ENCODE measurements at places on chromosomes 16 and 17.

DNA sequence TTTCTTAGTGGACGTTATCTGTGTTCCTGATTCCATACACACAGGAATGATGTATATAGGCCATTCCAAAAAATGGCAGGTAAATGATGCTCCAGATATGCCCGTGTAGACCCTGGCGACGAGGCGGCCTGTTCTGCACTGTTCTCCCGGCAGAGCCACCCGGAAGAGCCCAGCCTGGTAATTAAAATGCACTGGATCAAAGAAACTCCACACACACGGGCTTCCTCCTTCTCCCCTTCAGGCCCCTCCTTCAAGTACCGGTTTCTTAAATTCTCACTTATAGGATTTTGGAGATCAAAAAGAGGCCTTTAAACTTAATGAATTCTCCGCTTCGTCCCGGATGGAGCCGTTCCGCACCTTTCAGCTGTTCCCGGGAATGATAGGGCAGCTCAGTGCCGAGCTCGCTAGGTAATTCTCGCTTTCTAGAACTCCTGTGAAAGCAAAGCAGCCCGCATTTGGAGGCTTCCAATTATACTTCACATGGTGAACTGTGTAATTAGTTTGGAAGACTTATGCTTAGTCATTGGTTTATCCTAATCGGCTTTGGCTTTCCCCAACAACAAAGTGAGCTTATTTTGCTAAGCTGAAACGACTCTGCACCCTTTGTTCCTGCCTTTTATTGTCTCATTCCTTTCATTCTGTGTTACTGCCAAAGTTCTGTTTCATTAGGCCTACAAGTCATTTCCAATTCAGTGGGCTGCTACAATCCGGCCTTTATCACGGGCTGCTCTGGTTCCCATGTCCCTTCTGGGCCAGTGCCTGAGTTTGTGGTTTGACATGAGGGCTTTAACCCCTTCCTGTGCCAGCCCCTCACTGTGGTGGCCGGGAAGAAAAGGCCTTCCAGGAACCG, 150.0 kb downstream of the MSI2 start:
- DNase-seq, result no peak

DNA sequence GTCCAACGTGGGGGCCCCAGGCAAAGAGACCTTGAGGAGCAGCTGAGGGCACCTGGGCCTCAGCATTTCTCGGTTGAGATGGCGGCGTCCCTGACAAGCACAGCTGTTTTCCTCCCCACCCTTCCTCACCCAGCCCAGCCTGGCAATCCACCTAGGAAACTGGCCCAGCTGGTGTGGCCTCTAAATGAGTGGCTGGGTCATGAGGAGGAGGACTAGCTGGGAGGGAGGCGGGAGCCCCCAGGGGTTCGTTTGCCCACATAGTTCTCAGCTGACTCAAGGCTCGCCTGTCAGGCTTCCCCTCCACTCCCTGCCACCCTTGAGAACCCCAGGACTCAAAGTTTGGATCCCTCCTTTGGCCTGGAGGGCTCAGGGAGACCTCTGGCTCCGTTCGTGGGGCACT, 5.9 kb downstream of the RNF222 start:
- DNase-seq, result peak; percentile 75

GRCh38 chr17:38403491-38403890, 24.8 kb upstream of the ARHGAP23 start:
- peak; percentile 82 for DNase-seq

- no peak for DNase-seq
Measured at GRCh38 chr16:4433914-4434787, 8.5 kb downstream of the DNAJA3 start.

- peak; percentile 54 for DNase-seq
Measured at GRCh38 chr17:42221886-42222745, 27.8 kb upstream of the GHDC start.

GRCh38 chr17:42408061-42408460, 15.0 kb downstream of the CAVIN1 start:
- peak; percentile 53 for DNase-seq

DNA sequence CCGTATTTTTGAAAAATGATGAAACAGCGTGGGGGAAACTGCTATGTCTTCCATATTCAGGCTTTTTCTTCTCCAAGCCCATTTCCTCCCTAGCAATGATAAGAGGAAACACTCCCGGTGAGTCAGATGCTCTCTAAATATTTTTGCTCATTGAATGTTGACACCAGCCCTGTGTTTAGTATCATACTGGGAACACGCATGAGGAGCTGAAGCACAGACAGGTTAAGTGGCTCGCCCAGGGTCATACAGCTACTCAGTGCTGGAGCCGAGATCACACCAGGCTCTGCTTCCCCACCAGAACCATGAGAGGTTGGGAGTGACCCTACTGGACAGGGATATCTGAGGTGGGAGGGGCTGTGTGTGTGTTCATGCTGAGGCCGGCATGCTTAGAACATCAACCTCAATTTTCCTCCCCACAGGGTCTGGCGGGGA, 37.8 kb upstream of the ADGRG1 start:
- DNase-seq, result peak; percentile 41

GRCh38 chr17:67212714-67213417, 32.1 kb downstream of the HELZ start:
- DNase-seq, result peak; percentile 38

- DNase-seq, result peak; percentile 42
Measured at GRCh38 chr16:25838724-25839186, 147.0 kb downstream of the HS3ST4 start.

DNA sequence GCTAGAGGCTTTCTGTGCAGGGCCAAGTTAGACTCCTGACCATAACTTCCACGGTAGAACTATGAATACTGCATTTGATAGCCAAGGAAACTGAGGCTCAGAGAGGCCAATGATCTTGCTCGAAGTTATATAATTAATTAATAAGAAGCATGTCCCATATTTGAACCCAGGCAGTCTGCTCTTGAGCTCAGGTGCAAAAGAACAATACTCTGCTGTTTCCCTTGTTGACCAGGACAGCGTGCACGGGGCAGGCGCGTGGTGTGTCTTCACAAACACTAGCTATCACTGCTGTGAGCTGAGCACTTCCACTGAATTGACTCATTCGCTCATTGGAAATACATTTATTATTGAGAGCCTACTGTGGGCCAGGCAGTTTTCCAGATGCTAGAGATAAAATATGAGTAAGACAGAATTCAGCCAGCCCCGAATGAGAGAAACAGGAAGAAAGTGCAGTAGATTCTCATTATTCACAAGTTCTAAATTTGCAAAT, 1.6 kb downstream of the CHD9 start:
- DNase-seq, result no peak

DNA sequence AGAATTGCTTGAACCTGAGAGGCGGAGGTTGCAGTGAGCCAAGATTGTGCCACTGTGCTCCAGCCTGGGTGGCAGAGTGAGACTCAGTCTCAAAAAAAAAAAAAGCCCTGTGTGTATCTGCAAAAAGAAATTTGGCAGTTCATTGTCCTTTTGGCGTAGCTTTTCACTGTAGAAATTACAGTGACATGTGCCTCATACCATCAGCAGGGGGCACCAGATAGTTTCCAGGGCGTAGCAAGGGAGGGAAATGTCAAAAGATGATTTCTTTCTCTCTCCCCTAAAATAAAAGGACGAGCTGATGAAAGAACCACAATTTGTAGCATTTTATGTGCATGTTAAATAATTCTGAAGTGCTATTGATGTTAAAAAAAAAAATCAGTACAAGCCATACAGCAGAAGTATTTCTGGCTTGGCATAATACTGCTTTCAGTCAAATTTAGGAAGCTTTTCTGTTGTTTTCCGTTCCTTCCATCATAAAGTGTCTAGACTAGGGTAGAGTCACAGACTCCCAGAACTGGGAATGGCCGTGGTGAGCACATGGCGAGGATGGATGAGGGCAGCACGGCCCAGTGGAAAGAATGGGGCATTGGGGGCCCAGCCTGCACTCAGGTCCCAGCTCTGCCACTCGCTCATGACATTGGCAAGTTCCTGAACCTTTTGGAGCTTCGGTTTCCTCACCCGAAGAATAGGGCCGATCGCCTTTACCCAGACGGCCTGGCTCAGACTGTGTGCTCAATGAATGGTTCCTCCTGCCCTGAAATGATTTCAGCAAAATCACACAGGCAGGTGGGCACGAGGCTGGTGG, 59.8 kb upstream of the RPH3AL start:
- peak; percentile 49 for DNase-seq

DNA sequence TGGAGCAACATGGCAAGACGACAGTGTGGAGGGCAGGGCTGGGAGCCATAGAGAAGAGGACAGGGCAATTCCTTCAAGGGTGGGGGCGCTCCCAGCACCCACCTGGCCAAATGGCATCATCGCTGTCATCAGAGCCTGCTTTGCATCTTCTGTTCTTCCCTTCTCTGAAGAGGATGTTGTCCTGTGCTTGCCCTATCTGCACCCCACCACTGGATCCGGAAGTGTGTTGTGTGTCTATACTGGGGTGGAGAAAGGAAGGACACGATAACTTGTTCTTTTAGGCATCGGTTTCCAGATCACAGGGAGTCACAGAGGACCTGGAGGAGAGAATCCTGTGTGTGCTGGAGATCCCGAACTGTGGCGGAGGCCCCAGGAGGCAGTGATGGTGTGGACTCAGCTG, 25.7 kb upstream of the ANKRD40CL start:
- no peak for DNase-seq

DNA sequence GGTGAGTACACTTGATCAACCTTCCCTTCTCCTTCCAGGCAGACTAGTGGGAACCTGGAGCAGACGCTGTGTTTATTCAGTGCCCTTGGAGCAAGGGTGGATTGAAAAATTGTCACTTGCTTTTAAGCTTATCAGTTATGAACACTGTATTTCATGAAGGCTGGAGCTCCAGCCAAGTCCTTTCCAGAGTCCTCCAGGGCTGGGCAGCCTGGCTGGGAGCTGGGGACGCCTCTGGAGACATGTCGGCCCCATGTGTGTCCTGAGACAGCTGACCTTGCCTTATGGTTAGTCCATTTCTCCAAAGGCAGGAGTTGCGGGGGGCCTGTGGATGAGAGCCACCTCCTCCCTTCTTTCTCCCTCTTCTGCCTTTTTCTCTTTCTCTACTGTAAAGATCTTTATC, 67.0 kb downstream of the RAP1GAP2 start:
- DNase-seq, result no peak

DNA sequence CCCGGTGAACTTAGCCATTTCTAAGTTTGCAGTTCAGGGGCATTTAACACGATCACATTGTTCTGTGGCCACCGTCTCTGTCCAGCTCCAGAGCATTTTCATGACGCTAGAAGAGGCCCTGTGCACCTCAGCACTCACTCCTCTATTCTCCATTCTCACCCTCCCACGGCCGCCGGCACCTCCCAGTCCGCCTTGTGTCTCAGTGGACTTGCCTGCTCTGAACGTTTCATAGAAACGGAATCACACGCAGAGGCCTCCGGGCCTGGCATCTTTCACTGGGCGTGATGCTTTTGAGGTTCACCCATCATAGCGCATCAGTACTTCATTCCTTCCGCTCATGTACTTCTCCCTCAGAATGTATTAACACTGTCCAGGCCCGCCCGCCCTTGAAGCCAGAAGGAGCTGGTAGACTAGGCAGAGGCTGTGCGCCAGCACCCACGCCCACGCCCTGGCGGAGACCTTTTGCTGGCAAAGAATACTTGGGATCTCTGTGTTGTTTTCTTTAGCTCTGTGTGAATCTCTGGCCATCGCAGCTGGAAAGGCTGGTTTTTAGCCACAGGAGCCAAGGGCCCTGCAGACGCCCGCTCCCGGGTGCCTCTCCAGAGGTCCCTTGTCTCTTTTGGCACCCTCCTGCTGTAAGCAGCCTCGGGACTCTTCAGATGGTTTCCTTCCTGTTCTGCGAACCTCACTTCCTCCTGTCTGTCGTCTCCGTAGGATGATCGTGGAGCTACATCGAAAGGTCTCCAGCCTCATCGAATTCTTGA, 23.4 kb upstream of the JPT2 start:
- no peak for DNase-seq
